ENCODE measurements at places on chromosomes 3 and 15. TPM values are rescaled to one million over a fixed set of nuclear protein-coding genes. Genes with fewer than 3 reads are reported as not detected.

Gene GRK7
- 0.17 TPM for total RNA-seq

DNA sequence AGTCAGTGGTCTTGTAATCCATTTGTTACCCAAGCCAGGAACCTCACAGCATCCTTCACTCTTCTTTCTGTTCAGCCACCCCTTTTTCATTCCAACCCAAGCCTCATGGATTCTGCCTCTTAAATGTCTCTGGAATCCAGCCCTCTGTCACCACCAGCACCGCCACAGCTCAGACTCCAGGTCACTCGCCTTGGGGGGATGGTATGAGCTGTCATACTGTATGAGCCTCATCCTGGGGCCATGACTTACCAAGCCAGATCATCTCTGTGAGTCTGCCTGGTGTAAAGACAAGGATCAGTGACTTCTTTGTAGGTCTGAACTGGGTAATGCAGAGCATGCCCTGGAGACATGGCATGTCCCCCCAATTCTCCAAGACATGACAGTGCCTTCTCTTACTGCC, 79.6 kb downstream of the PGPEP1L start:
- no peak for DNase-seq

DNA sequence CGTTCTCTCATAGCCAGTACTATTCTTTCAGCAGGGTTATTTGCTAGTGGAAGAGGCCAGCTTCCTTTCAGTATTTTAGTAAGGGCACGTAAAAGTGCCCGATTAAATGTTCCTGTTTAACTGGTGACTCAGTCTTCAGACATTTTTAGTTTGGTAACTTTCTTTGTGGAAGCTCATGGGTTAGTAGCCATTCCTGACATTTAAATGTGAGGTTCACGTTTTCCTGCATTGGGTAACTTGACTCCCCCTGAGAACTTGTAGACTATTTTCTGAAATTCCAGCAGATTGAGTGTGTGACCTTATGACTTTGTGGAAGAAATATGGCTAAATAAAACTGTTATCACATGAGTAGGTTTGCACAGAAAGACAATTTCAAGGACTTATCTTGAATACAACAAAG, 16.9 kb downstream of the ABHD2 start:
- no peak for DNase-seq

Gene RAP2B
- 8.3 TPM for total RNA-seq

DNA sequence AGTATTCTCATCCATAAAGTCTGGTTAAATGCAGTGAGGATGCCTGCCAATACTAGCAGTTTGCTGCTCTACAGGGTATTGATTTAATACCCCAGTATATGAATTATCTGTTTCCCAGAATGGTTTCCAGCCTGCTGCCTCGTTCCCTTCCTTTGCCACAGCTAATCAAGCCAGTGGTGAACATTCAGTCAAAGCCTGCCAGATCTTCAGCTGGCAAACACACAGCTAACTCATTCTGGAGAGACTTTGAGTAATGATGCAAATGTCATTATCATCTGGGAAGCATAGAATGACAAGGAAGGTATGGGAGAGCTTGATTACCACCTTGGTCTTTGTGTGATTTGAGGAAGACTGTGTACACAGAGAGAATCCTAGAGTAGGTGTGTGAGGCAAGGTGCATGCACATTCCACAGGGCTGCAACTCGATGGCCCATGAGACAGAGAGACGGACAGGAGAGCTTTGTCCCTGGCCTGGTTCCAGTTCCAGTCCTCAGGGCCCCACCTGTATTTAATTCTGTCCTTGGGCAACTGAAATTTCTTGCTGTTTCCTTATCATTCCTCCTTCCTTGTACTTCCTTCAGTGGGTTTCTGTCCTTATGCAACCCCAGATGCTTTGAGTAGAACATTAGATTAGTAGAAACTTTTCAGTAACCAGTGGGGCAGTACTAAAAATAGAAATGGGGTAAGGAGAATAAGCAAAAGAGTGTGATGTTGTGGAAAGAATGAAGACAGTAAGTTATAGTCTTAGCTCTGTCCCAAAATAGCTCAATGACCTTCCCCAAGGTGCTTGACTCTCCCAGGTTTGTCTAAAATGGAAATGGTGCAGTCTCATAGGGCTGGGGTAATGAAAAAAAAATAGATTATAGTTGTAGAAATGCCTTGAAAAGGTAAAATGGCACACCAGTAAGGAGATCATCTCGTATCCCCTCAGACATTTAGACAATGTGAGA, 72.5 kb downstream of the MITF start:
- no peak for DNase-seq

DNA sequence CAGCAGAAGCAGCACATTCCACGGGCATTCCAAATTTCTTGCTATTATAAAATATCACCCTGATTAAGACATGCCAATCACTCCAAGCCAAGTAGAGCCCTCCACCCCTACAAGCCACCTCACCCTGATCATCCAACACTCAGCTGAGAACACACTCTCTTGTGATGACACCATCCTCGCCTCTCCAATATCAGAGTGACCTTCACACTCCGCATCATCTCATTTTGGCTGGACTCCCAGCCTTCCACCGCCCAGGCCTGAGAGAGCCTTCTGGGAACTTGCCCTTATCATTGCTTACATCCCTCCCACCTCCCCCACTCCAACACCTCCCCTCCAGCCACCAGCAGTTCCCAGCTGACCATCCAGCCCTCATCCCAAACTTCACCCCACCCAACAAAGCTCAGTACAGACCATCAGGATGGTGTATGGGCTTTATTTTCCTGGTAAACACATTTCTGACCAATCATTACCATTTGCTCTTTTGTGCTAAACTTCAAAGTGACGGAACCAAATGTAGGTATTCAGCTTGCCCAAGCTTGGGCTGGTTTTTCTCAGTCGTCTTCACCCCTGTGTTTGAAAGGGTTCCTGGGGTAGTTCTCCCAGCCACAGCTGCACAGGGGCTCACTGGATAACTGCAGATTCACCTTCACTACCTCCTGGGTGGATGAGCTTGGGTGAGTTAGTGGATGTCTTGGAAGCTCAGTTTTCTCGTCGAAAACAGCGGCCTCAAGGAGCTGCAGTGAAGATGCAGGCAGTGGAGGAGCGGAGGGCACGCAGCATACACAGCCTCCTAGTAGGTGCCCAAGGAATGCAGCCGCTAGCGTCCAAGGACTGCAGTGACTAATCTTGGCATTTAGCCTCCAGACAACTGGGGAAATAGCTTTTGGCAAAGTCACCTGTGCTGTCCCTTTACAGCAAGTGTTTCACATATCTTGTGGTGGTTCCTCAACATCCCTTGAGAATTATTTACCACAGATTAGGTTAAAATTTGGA, 115.1 kb downstream of the LIPC start:
- DNase-seq = no peak

- DNase-seq = no peak
These were observed 769.5 kb downstream of the TUSC7 start for GRCh38 chr3:117479095-117479494.

DNA sequence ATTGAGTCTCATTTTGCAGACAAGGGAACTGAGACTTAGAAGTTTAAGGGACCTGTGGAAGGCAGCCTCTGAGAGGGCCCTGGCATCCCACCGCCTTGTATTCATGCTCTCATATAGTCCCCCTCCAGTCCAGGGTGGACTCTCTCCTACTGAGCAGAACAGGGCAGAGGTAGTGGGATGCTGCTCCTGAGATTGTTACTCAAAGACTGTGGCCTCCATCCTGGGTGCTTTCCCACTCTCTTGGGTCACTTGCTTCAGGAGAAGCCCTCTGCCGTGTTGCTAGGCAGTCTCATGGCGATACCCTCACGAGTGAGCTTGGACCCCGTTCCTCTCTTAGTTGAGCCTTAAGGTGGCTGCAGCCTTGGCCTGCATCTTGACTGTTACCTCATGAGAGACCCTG, 22.2 kb upstream of the ADCY5 start:
- no peak for DNase-seq

- no peak for DNase-seq
These were observed 3.2 kb upstream of the BCL2L10 start for GRCh38 chr15:52115598-52116427.

- DNase-seq = no peak
These were observed 20.0 kb downstream of the COPS2 start for GRCh38 chr15:49135342-49135857.

DNA sequence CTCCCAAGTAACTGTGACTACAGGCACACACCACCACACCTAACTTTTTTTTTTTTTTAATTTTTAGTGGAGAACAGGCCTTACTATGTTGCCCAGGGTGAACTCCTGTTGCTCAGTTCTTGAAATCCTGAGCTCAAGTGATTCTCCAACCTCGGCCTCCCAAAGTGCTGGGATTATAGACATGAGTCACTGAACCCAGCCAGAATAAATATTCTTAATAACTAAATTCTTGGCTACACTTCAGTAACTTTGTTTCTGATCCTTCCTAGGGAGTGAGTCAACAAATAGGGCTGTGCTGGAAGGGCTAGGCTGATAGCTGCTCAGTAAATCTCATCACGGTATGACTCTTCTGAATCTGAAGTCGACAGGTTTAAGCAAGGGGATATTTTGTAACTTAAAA, 56.6 kb downstream of the P3H2 start:
- DNase-seq = peak; percentile 26

GRCh38 chr3:151491525-151491924, 30.7 kb upstream of the IGSF10 start:
- DNase-seq = no peak

DNA sequence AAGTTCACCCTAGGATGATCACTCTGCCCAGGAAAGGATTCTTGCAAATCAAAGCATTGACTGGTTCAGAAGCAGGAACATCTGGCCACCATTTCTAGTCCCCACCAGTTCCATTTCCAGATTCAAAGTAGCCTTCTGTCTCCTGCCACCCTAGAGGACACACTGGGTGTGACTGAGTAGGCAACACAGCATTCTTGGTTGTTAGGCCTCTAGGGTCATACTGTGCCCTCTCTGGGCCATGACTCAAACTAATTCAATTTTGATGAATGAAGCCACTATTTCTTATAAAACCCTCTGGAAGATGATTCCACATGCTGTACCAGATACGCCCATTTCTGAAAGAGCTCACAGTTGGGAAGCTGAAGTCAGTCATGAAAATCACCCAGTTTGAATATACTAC, 69.7 kb downstream of the WDR76 start:
- no peak for DNase-seq

Data from prostate gland (tissue), 2 donors.